Natural killer cell (primary cell): ENCODE measurements at places on chromosomes 5 and 9.

DNA sequence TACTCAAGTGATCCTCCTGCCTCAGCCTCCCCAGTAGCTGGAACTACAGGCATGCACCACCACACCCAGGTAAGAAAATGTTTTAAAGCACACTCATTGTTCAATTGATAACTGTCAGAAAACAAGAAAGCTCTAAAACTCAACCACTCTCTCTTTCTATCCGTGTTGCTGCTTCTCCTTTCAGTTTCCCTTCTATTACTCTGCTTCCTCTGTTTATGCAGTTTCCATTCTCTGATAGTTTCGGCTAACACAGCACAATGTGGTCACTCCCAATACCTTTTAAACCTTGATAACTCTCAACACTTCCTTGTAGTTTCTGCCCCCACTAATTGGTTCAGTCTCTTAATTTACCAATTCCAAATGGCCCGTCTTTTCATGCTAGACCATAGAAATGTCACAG is 59.2 kb upstream of the NR4A3 start:
- no peak for DNase-seq

- DNase-seq = no peak
Observed at GRCh38 chr9:90611568-90611967, 31.1 kb downstream of the DIRAS2 start.

GRCh38 chr5:179312557-179313235 is 32.6 kb downstream of the ADAMTS2 start:
- DNase-seq = no peak

DNA sequence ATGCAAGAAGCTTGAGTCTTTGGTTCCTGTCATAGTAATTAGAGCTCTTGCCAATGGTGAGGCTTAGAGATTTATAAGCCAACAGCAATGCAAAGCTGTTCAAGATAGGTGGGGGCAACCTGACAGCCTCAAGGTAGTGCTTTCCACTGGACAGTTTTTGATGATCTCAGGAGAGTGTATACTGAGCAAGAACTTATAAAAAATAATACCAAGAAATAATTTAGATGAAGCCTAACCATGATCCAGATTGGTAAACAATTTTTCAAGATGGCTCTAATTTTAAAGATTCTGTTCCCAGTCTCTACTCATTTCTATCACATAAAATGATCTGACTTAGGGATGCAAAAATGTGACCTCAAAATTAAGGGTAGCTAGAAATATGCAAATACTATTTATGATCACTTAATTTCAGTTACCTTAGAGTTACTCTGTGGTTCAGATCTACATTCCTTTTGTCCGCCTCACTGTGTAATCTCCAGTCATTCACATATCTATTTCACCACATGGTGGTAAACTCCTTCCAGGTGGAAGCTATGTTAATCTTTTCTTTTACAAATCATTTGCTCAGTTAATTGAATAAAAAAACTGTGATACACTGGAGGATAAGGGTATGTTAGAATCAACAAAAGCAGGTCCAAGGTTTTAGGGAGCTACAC is 1228.0 kb upstream of the C9orf72 start:
- no peak for DNase-seq

- no peak for DNase-seq
Observed at GRCh38 chr5:135304352-135305221, 94.4 kb downstream of the MACROH2A1 start.

GRCh38 chr9:115121181-115121580 is 3.2 kb upstream of the TNC start:
- no peak for DNase-seq

GRCh38 chr5:122390154-122390553 is 78.1 kb downstream of the SNCAIP start:
- no peak for DNase-seq

- no peak for DNase-seq
Observed at GRCh38 chr5:6788956-6789649, 75.9 kb downstream of the TENT4A start.

DNA sequence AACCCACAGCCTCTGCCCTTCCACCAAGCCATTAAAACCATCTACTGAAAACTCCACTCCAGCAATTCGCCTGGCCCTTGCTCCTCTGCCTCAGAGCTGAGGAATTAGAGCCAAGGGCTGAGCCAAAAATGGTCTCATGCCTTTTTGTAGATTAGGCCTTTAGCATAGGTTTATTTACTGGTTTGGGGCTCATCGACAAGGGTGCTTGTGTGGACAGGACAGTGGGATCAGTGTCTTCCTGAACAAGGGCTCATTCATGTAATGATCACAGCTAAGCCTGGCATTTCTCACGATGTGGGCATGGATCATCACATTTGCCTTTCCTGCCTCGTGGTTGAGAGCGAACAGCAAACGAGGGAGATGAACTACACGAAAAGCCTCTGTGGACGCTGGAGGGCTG is 59.2 kb upstream of the PHF24 start:
- no peak for DNase-seq

- DNase-seq = peak; percentile 10
Observed at GRCh38 chr5:56984445-56984844, 32.5 kb upstream of the MIER3 start.

- DNase-seq = no peak
Observed at GRCh38 chr5:143979044-143979690, 167.2 kb downstream of the HMHB1 start.

DNA sequence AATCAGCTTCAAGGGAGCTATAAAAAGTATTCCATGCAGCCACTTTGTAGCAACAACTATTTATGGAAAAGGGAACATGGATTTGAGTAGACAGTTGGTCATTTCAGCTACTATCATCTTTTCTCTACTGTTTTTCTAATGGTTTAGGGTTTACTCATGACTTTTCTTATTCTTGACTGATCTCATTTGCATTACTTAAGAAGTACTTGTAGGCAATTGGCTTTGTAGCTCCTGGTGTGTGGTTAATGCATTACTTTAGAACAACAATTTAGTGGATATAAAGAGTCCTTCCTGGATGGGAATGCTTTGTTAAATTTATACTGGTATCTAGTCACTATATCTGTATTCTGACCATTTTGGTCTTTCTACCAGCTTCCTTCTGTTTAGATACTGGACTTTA is 59.8 kb upstream of the NTRK2 start:
- DNase-seq = no peak

- DNase-seq = no peak
Observed at GRCh38 chr5:139381837-139382761, 998 bp downstream of the SLC23A1 start.

- DNase-seq = no peak
Observed at GRCh38 chr5:145848854-145849253, 13.7 kb upstream of the PRELID2 start.

DNA sequence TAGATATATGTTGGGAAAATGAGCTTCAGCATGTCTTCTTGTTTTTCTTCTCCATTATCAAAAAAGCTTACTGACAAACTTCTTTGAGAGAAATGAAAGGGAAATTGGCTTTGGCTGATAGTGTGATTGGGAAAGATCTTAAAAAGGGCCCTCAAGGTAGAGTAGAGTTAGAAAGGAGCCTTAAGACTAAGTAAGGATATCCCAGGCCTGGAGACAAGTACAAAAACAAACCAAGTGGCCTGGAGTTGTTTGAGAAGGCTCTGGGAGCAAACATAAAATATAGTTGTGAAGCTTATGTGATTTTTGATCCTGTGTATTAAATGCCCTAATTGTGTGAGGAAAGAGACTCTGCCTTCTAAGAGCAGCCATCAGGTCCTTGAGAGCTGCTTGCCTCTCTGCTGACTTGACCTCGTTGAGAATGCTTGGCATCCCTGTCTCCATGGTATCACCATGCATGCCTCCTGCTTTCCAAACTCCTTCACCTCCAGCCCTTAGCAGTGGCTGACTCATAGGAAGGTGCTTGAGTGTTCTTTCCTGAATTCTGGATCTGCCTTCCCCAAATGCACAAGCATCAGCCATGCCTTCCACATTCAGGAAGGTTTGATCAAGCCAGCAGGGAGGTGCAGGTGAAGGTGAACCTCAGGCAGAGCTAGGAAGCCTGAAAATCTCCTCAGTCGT is 78.9 kb downstream of the SMARCA2 start:
- DNase-seq = no peak

DNA sequence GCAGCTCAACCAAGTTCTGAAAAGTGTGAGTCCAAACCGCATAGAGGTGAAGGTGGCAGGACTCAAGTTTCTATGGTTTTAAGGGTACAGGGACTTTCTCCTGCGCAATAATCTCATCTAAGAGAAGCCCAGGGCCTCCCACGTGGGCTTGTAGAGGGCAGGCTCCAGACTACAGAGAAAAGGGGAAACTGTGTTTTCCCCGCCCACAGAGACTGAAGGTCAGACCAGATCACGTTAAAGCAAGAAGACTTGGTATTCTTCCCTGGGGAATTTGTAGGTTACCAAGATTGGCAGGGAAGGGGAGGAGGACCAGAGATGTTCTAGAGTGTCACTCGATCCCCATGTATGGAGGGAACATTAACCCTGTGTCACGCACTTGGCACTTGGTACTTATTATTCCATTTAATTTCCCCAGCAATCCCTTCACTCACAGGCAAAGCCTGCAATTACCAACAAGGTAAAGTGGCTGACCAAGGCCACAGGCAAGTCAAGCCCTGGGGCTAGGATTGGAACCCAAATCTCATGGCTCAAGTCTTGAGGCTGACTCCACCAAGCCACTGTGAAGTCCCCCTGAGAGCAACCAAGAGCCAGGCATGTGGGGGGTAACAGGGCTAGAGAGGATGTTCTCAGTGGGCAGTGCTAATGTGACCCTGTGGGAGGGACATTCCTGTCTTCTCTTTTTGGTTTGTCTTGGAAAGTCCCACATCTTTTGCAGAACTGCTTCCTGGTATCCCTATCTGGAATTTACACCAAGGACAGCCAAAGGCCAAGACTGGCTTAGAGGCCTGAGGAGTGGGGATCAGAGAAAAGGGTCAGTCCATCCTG is 18.3 kb upstream of the NEK6 start:
- peak; percentile 31 for DNase-seq

DNA sequence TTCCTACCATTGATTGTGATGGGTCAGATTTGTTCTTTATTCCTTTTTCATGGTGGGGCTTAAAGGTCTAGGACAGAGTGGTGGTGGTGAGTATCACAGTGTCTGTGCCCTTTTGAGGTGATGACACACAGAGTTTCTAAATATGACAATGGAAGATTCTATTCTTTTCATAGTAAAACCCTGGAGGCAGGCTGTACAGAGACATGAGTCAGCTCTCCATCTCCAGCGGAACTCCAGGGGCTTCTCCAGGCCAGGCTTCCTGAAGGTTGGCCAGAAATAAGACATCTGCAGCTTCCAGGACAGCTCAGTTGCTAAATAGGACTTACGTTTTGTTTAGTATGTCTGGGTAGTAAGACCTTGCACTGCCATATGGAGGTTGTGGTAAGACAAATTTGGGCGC is 229.5 kb downstream of the CD180 start:
- DNase-seq = no peak

- no peak for DNase-seq
Observed at GRCh38 chr5:32961059-32961415, 249.9 kb downstream of the NPR3 start.

DNA sequence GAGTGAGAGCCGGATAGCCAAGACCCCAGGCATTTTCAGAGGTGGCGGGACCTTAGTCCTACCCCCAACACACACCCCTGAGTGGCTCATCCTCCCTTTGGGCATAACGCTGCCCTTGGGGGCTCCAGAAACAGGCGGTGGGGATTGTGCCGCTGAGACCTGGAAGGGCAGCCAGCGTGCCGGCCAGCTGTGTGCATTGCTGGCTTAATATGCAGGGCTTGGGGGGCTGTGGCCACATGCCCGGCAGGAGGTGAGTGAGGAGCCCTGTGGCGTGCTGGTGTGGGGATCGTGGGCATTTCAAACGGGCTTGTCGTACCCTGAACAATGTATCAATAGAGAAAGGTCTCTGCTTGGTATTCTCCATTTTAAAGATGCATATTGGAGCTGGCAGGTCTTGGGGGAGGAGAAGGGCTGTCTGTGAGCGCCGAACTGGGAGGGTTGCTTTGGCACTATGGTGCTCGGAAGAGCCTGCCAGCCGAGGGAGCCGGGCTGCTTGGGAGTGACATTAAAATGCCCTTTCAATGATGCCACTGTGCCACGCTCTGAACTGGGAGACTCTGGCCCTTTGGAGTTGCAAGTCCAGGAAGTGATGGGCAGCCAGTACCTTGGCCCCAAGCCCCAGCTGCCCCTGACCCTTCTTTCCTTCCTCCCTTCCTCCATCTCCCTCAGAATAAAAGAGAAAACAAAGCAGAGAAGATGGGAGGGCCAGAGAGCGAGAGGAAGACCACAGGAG is 11.2 kb upstream of the OLFM1 start:
- no peak for DNase-seq

DNA sequence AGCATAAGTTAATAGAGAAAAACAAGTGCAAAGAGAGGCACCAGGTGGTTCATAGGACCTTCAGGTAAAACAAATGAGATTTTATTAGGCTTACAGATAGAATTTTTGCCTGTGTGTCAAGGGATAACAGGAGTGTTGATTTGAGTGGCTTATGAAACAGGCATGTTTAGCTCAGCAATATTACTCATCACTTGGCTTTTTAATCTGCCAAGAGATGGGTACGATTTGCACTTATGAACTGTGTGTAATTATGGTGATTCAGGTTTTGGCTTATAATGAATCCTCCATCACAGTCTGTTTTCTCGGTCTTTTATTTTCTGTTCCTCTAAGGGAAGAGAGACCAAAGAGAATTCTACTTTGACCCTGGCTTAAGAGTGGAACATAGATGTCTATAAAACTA is 199.3 kb downstream of the DMRTA1 start:
- DNase-seq = no peak
